ENCODE measurements at places on chromosomes 2 and 18.

DNA sequence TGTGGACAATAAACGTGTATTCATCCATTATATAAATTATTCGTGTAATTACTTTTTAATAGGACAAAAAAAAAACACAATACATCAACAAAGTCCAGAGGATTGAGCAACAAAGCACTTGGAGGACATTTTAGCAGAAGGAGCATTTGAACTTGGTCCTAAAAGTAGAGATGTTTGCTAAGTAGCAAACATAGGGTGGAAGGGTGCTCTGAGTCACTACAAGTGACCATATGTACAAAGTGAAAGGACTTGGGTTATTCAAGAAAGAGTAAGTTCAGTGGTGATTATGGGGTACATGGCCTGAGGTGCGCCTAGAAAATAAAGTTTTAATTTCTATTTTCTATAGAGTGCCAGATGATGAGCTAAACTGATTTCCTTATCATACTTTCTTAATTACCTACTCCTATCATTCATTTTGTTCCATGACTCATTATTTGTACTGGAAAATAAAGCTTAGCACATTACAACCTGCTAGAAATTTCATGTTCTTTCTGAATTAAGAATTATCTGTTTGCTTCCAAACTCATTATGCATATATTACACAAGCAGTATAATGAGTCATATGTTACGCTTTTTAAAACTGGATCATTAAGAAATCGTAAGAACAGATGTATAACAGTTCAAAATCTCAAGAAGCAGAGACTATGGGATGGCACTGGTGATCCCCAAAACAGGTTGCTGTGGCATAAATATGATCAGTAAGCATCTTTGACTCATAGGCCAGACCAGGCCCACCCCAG is 13.1 kb upstream of the PPP1R1C start:
- DNase-seq = no peak

DNA sequence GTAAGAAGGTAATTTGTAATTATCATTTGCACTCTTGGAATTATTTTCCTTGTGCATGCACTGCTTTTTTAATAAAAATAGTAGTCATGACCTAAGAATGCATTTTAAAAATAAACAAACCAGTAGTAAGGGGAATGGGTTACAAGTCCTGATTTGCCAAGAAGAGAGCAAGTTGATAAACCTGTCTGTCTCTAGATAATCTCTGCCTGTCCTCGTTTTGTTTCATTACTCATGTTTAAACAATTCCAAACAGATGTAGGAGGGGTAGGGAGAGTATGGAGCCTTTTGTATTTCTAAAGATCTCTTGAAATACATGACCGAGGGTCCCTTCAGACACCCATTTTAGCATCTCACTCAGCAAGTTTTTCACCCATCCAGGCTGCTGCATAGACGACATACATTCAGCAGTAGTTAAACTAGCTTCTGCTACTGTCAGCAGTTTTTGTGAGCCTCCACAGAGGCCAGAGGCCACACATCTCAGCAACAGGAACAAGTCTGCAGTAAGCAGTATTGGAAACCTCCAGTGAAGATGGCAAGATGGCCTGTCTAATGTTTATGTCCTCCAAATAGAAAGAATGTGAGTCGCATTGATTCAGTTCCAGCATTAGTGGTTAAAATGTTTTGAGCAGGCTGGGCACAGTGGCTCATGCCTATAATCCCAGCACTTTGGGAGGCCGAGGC is 2.3 kb upstream of the EXOC6B start:
- DNase-seq = no peak

GRCh38 chr2:28676152-28676835 is 75.3 kb upstream of the PPP1CB start:
- no peak for DNase-seq

DNA sequence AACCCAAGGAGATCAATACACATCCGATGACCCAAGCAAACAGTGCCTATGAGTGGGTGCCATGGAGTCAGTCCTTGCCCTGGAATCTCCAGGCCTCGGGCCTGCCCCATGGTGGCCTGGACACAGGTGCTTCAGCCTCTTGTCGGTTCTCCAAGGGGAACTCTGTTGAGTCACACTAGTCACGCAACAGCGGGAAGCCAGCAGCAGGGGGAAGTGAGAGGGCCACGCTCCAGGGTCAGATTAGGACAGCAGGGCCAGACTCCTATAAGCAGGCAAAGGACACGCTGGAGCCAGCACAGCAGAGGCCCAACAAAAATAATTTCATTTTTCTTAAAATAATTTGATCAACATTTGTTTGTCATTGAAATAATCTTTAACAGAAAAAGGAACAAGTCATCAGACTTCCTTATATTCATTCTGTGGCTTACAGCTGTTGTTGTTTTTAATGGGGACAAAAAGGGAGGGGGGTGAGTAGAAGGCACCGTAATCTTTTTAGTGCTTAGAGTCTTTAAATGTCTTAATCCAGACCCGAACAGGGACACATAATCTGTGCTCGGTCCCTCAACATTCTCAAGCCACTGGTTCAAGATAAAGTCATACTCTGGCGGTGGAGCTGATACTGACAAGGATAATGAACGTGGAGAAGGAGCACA is 16.4 kb upstream of the ARMC9 start:
- DNase-seq = no peak

GRCh38 chr2:132009874-132010521 is 151.8 kb downstream of the ANKRD30BL start:
- no peak for DNase-seq

DNA sequence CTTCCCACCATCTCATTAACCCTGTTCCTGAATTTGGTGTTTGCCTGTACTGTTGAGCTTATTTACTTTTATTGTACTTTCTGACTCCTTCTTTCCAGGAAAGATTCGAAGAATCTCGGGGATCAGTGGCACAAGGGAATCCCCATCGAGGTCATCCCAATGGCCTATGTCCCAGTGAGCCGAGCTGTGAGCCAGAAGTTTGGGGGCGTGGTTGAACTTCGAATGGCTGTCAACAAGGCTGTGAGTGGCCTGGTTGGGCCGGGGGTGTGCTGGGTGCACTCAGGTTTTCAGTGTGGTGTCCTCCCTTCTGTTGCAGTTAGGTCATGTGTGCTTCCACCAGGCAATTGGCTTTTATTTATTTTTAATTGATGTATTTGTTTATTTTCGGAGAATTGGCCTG is 45.0 kb downstream of the RPIA start:
- DNase-seq = no peak

DNA sequence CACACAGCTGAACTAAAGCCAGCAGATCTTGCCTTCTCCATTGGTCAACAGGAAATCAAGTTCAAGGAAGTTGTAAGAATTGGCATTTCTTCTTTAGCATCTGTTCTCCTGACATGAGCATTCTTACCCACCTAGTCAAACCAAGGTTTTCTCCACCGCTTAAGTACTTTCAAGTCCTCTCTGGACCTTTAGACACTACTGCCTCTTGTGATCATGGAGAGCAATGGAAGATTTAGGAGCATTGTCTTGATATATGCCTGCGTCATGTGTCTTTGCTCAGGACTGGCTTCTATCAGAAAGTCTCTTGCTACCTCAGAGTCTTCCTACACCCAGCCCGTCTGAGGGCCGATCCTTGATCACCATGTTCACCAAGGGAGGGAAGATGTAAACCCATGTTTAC is 262.2 kb downstream of the PHLPP1 start:
- no peak for DNase-seq

- no peak for DNase-seq
These were observed 115.2 kb upstream of the EPAS1 start for GRCh38 chr2:46181789-46182530.

- no peak for DNase-seq
These were observed 32.8 kb downstream of the KATNAL2 start for GRCh38 chr18:46950064-46950656.

GRCh38 chr2:231411831-231412617 is 16.5 kb downstream of the B3GNT7 start:
- peak; percentile 51 for DNase-seq

DNA sequence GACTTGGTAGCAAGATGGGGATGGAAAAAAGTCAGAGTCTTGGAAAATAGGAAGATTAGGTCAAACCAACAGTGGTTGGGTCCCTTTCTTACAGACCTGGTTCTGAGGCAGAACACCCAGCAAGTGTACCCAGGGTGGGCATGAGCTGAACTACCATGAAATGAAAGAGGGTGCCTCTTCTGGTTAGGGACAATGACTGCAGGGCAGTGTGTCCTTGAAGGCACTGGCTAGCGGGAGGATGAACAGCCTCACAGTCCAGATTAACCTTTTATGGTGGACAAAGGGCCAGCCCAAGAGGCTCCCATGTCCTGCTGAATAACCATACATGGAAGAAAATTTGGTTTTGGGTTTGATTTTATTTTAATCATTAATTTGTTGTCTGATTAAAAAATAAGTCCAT is 61.8 kb upstream of the CCDC85A start:
- DNase-seq = no peak

DNA sequence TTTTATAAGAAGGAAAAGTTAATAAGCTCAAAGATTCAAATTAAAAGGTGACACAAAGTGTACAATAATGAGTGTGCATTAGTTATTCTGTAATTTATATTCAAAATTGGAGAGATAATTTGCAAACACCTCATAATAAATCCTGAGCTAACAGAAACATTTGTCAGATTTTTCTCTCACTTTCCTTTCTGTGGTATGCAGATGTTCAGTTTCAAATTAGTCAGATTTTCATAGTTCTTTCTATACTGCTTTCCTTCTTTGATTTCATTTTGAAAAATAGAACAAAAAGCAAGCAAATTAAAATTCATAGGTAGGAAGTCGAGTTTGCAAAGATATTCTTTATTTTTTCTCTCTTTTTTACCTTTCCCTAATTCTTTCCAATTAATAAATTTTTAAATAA is 1420.1 kb upstream of the NXPH2 start:
- DNase-seq = no peak

DNA sequence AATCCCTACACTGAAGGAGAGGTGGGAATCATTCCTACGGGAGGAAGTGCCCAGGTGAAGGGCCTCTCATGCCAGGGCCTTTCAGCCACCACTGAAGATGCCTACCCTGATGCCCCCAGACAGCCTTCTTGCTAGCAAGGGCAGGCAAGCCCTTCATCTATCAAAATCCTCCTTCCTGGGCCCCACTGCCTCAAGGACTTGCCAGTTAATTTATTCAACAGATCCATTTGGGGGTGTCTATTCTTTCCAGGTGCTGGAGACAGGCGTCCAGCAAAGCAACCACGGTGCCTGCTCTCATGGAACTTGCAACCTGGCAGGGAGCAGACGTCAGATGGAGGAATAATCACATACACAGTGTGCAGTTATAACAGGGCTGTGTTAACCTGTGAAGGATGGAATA is 95.5 kb downstream of the GYPC start:
- no peak for DNase-seq

DNA sequence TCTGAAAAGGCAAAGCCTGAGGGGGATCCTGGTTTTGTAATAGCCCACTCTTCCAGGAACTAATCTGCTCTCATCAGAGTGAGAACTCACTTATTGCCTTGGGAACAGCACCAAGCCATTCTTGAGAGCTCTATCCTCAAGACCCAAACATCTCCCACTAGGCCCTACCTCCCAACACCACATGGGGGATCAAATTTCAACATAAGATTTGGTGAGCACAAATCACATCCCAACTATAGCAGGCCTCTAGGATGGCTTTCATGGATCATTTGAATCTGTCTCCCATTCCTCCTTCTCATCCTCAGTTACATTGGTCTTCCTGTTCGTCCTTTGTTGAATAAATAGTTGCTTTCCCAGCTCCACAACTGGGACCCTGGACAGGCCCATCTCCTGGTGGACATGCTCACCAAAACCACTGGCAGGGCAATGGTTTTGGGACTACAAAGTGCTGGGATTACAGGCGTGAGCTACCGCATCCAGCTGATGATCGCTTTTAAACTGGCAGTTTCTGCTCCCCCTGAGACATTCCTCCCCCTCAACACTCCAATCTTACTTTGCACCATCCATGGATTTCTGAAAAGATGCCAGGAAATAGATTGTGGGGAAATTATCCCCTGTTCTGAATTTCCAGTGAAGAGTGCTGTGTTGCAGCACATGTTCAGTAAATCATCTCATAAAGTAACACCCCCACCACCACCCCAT is 42.6 kb downstream of the MCFD2 start:
- no peak for DNase-seq

All from activated naive CD4-positive, alpha-beta T cell treated with Interleukin-2 at 50 U/mL for 16 hours (primary cell).